ENCODE measurements at places on chromosomes 5 and 9.

DNA sequence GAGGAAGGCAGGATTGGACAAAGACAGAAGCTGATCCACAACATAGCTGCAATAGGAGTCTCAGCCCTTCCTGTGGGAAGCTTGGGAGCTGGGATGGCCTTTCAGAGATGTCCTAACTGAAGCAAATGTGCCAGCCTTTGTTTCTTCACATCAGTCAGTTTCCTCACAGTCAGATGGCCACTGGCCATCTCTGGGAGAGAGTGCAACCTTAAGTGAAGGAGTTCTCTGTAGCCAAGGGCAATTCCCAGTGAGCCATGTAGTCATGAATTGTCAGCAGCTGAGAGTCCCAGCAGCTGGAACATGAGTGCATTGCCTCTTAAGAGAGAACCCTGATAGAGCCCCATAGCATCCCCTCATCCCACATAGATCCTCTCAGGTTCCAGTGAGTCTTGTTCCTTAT is 89.1 kb upstream of the LIFR start:
- no peak for DNase-seq

DNA sequence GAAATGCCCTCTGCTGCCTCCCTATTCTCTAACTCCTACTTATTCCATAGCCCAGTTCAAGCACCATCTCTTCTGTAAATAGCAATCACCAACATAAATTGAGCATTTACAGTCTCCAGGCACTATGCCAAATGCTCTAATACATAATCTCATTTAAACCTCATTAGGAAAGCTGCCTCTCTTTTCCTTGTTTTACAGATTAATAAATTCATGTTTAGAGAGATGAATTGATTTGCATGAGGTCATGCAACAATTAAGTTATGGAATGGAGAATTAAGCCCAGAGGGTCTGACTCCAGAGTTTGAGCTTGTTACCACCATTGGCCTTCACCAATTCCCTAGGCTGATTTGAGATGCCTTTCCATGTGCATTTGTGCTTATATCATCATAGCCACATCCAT is 23.4 kb upstream of the RFX3 start:
- DNase-seq: no peak

GRCh38 chr9:19969721-19970120 is 180.9 kb upstream of the SLC24A2 start:
- DNase-seq: no peak

GRCh38 chr9:129311643-129312042 is 133.6 kb upstream of the IER5L start:
- DNase-seq: no peak

DNA sequence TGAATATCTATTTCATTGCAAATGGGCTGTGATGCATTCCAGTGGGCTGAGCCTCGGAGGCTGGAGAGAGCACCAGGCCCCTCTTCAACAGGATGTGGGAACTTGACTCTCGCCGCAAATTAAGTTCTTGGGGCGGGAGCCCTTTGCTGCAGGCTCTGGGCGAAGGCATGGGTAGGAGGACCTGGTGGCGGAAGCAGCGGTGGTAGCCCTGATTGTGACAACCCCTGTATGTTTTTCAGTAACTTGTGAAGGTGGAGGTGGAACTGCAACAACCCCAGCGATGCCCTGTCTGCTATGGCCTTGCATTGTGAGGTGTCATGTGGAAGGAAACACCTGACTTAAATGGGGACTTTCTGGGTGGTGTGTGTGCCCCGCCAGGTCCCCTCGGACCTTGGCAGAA is 9.4 kb downstream of the FYB1 start:
- peak; percentile 46 for DNase-seq

- no peak for DNase-seq
These were observed 81.9 kb downstream of the EMB start for GRCh38 chr5:50359187-50359586.
